Tibial nerve (tissue), 4 donors: ENCODE measurements at places on chromosomes 5 and 9.

DNA sequence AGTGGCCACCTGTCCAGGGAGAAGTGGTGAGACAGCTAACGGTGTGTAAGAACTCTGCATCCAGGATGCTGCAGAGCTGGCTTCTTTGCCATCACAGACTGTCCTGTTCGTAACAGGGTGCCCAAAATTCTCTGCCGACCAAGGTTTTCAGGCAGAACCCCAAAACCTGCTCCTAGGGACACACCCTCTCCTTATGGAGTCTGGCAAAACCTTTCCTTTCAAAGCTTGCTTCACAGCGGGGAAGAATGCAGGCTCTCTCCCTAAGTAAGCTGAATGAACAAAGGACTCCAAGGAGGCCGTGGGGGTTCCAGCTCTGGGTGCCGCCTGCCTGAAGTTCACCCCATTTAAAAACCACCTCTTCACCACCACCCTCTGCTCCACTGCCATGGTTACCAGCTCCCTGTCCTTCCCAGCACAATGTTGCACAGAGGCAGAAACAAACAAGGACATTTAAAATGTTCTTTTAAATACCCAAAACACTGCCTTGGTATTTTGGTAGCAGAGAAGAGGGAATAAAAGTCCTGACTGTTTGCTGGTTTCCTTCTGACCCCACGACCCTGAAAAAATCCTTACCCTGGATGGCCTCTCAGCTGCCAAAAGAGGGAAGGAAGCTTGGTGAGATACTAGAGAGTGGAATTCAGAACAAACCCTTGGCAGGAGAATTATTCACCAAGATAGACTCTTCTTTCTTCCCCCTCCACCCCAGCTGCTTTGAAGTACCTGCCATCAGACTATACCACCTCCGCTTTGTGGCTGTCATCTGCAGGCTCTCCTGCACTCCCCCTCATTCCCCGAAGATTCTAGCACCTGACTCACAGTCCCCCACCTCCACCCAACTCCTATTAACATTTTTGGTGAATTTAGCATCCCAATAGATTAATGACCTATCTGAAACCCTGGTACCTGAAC is 7.1 kb upstream of the KLF9 start:
- peak; percentile 59 for DNase-seq

- no peak for DNase-seq
Measured at GRCh38 chr5:113020461-113021273, 44.1 kb downstream of the DCP2 start.

DNA sequence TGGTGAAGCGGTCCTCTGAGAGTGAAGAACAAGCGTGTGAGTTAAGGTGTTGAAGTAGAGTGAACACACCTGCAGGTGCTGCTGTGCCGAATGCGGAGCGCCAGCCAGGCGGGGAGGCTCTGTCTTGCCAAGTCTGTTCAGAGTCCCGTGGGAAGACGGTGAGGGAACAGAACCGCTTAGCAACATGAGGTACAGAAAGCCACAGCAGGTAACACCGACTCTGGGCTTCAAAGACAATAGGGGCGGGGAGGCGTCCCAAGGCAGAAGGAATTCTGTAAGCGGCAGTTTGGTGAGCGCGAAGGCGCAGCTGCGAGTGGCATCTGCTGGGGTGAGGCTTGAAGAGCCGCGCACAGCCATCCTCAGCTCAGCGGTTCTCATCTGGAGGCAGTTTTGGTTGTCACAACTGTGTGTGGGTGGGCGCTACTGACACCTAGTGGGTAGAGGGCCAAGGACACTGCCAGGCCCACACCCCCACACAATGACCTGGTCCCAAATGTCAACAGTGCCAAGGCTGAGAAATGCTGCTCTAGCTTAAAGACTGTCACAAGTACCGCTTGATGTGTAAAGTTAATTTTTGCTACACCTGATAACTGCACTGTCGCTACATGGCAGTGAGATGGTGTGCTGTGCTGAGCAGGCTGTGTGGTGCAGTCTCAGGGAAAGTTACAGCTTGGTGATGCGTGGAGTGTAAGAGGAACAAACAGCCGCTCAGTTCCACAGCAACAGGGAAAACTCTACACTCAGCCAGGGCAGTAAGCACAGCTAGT is 67.4 kb upstream of the TBC1D9B start:
- DNase-seq: no peak

GRCh38 chr9:5482194-5482593 is 28.1 kb upstream of the PDCD1LG2 start:
- no peak for DNase-seq

- no peak for DNase-seq
Measured at GRCh38 chr5:40318395-40318794, 361.3 kb upstream of the PTGER4 start.

DNA sequence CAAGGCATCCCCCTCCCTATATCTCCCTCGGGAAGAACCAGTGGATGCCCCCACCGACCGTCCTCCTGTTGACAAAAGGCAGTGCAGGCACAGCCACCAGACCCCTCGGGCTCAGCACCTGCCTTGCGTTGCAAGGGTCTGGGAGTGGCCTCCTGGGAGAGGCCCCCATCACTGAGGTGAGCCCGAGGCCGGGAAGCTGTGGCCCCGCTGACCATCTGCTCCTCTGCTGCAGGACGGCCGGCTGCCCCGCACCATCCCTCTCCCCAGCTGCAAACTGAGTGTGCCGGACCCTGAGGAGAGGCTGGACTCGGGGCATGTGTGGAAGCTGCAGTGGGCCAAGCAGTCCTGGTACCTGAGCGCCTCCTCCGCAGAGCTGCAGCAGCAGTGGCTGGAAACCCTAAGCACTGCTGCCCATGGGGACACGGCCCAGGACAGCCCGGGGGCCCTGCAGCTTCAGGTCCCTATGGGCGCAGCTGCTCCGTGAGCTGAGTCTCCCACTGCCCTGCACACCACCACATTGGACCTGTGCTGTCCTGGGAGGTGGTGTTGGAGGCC is 23.3 kb upstream of the SUSD3 start:
- DNase-seq: no peak

DNA sequence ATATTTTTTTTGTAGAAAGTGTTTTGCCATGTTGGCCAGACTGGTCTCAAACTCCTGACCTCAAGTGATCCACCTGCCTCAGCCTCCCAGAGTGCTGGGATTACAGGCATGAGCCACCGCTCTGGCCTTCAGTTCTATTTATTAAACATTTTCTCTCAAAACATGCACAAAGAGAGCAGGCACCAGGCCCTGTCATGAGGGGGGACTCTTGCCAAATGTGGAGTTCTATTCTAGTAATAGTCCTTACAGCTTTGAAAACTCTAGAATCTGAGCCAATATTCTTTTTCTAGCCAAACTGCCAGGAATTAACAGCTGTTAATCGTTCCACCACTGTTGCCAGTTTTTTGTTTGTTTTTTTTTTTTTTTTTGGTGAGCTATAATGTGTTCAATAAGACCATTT is 124.6 kb downstream of the TARS1 start:
- DNase-seq: no peak

DNA sequence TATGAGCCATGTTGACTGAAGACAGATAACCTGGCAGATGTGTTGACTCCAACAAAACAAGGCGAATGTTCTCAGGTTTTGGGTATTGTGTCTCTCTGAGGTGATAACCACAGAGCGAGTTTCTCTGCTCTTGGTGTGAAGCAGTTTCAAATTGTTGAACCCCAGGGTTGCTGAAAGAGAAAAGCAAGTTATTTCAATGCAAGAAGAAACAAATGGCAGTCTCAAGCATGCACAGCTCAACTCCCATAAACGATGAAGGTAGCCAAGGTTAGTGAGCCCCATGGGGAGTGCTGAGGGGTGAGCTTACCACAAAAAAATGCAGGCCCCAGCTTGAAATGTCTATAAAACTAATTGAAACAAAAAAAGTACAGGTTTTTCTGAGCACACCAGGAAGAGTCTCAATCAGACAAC is 220.8 kb upstream of the DAPK1 start:
- DNase-seq: no peak

DNA sequence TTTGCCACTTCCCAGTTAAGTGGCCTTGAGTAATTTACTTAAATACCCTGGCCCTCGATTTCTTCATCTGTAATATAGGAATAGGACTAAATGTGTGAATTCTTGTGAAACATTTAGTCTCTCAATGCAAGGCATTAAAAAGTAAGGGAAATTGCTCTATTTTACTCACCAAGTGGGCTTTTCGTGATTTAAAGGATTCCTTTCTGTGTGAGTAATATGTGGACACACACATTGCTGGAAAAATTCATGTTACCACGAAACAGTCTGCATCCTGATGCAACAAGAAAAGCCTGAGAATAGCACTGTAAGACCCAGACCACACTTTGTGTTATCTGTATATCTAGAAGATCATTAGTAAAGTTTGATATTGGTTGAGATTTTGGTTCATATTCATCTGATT is 1243.0 kb upstream of the CDH9 start:
- no peak for DNase-seq

DNA sequence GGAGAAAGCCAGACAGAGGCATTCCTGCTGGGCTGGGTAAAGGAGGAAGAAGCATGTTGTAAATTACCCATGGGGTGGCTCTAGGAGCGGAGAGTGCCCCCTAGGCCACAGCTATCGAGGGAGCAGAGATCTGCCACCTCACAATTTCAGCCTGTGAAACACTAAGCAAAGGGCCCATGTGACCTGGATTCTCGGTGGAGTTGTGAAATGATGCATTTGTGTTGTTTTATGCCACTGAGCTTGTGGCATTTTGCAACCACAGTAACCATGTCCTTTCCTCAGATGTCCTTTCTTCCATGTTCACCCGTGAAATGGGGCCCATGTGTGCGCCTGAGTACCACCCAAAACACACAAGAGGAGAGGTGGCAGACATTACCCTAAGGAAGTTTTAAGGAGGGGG is 159.3 kb downstream of the SYK start:
- no peak for DNase-seq

- no peak for DNase-seq
Measured at GRCh38 chr5:107979900-107980299, 309.2 kb upstream of the EFNA5 start.

- no peak for DNase-seq
Measured at GRCh38 chr9:108356806-108357205, 499.0 kb downstream of the ACTL7B start.

DNA sequence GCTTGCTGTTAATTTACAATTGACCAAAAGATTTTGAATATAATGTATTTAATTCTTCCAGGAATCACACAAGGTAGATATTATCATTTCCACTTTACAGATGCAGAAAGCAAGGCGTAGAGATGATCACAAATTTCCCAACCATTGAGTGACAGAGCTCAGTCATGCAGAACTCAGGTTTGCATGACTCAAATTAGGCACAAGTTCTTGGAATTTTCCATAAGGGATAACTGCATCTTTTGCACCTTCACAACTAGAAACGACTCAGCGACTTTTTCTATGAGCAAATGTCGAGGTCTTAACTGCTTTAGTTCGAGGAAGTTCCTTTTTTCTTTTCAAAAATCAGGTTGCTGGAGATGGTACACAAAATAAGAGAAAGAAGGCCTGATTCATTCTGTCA is 265.5 kb upstream of the PAPPA start:
- no peak for DNase-seq

DNA sequence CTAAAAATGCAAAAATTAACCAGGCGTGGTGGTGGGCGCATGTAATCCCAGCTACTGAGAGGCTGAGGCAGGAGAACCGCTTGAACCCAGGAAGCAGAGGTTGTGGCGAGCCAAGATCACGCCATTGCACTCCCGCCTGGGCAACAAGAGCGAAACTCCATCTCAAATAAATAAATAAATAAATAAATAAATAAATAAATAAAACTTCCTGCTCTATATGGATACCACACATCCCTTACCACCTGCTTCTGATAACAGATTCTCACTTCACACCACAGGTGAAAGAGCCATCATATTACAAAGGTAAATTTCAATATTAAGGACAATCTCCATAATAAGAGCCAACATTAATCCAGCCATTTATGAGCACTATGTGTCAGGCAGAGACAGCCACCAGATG is 9.4 kb upstream of the PWWP2A start:
- no peak for DNase-seq

GRCh38 chr5:78606241-78606640 is 42.3 kb downstream of the LHFPL2 start:
- no peak for DNase-seq

DNA sequence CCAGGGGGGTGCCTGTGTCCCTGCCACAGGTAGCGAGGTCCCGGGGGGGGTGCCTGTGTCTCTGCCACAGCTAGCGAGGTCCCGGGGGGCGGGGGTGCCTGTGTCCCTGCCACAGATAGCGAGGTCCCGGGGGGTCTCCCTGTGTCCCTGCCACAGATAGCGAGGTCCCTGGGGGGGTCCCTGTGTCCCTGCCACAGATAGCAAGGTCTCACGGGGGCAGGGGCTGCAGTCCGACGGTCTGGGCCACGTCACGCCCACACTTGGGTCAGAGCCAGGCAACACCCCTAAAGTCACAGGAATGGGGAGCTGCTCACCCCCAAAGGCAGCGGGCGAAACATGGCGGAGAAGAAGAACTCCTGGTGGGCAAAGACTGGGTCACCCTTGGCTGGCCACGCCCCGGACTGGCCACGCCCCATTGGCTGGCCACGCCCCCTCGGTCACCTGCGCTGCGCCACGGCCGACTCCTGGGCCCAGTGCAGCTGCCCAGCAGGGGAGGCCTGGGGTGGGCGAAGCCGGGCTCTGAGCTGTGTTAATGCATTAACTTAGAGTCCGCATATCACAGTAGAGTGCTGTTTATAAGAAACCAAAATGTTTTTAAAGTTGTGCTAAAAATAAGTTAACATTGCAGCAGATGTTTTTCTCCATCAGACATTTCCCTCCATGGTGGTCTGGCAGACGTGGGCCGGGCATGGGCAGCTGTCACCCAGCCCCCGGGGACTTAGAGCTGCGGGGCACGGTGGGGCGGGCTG is 7.0 kb downstream of the NOXA1 start:
- no peak for DNase-seq

DNA sequence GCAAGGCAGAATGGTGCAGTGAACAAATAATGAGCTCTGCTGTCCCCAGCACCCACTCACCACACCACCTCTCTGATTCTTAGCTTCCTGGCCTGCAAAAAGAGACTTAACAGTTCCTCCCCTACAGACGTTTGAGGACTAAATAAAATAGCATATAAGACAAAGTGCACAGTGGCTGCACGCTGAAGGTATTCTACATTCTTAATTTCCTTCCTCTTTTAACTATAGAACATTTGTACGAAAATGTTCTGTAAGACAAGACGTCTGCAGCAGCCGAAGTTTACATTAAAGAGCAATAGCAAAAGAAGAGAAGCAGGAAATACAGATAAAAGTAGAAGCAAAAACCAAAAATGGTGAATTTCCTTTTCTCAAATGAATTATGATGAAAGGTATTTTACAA is 15.7 kb downstream of the FBN2 start:
- DNase-seq: no peak

DNA sequence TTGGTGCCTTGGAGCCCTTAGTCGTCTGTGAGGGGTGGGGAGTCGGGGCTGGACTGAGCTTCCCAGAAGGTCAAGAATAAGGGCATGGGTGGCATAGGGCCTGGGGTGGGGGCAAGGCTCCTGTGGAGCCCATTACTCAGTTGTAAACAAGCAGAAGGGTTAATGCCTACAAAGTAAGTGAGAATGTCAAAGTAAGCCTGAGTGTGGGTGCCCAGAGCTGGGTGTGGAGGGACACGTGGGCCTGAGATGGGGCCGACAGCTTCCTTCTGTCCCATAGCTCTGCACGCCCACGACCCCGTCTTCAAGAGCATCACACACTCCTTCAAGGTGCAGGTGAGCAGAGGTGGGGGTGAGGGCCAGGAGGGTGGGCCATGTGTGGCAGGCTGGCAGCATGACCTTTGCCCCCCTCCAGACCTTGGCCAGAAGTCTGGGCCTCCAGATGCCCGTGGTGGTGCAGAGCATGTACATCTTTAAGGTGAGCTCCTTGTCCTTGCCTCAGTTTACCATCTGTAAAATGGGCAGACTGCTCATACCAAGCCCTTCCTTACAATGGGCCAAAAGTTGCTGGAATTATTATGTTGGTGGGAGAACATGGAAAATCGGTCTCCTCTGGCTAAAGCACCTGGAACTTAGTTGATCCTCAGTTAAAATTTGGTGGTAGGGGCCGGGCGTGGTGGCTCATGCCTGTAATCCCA is 11.1 kb downstream of the DOLK start:
- DNase-seq: no peak
